Activated T-cell treated with anti-CD3 and anti-CD28 coated beads, Interleukin-2, amount 50 U/mL, for 72 hours (primary cell): ENCODE measurements at places on chromosomes 12 and 14. TPM values are rescaled to one million over a fixed set of nuclear protein-coding genes. Genes with fewer than 3 reads are reported as not detected.

The GLIPR1L2 gene
- total RNA-seq, result 0.16 TPM

The PLEKHG7 gene
- total RNA-seq, result not detected

The BIN2 gene
- 104 TPM for total RNA-seq

The IQSEC3 gene
- total RNA-seq, result 0.10 TPM

The RASAL1 gene
- 6.7 TPM for total RNA-seq

DNA sequence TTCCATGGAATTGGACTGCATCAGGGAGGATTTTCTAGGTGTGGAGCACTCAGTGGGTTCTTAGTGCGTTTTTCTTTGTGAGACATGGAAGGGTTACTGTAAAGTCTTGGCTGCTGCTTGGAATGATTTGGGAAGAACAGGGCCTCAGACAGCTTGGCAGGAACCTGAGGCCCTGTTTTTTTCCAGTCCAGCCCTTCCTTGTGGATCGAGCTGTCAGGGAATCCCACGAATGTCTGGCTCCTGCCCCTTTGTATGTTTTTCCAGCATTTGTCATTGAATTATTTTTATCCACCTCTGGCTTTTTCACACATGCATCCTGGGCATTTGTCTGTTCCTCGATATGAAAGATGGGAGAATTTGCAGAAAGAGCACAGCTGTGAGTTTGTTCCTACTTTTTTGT is 158.5 kb downstream of the TGFB3 start:
- DNase-seq, result no peak

GRCh38 chr14:61526405-61527312 is 168.7 kb upstream of the HIF1A start:
- no peak for DNase-seq

- no peak for DNase-seq
Observed at GRCh38 chr12:30996255-30996654, 69.7 kb downstream of the TSPAN11 start.

- DNase-seq, result no peak
Observed at GRCh38 chr12:87883806-87884205, 145.4 kb downstream of the C12orf50 start.

DNA sequence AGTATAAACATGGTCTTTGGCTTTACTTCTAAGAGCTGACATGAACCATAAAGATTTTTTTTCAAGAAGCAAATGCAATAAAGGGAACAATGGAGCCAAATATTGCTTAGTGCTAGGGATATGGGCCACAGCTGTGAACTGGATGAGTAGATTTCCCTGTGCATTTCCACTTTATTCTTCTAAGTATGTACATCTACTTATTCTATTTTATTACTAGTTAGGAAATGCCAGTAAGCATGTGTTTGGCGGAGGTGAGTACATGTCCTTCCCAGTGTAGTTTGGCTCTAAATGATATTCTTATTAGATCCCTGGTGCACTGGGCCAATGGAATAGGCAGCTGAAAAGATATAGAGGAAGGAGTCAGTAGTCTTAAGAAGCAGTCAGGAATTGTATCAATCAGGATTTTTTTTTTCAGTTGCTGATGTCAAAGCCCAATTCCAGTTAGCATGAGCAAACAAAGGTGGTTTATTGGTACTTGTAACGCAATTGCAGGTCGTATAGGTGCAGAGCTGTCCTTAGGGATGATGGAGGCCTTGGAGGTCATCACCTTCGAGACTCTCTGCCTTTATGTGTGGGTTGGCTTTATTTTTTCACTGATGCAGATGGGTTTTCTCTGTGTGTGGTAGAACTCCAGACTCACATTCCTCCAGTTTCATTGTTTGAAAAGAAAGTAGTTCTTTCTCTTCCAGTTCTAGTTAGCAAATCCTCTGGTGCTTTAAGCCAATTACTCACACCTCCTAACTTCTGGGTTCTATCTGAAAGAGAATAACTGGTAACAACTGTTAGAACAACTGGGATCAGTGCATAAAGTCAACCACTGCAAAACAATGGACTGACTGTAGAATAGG is 139.0 kb upstream of the LRIG3 start:
- no peak for DNase-seq

- DNase-seq, result no peak
Observed at GRCh38 chr14:97838986-97839385, 1041.8 kb downstream of the VRK1 start.

DNA sequence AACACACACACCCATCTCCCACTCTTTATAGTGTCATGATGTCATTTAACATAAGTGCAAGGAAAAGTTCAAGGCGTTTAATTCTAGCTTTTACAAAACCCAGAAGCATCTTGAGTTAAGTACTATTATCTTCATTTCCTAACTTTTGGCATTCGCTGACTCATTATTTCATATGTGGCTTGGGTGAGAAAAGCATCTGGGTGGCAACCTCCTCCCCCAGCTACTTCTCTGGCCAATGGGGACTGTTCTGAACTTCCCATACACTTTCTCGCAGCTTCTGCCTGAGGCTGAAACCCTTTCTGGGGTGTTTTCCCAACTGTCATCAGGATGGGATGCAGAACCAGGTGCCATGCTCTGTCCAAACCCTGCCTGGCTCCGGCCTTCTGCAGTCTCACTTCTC is 2.8 kb upstream of the MARK3 start:
- DNase-seq, result no peak

- DNase-seq, result no peak
Observed at GRCh38 chr12:3098436-3098835, 21.3 kb downstream of the TSPAN9 start.
